ENCODE measurements at places on chromosomes 16 and 17. TPM values are rescaled to one million over a fixed set of nuclear protein-coding genes. Genes with fewer than 3 reads are reported as not detected.

GRB7 gene
- not detected for total RNA-seq

SMTNL2 gene
- total RNA-seq, result 5.8 TPM

OTOA gene
- 0.69 TPM for total RNA-seq

SLC13A2 gene
- not detected for total RNA-seq
